ENCODE measurements at places on chromosomes 4 and X. TPM values are rescaled to one million over a fixed set of nuclear protein-coding genes. Genes with fewer than 3 reads are reported as not detected.

ITM2A gene
- total RNA-seq = 37.0 TPM

PFKFB1 gene
- 0.81 TPM for total RNA-seq

DOK7 gene
- total RNA-seq = not detected

BST1 gene
- 1.5 TPM for total RNA-seq

FRMD7 gene
- not detected for total RNA-seq

DACH2 gene
- total RNA-seq = not detected

CDS1 gene
- not detected for total RNA-seq

HEPH gene
- not detected for total RNA-seq

ZFP92 gene
- total RNA-seq = 2.1 TPM

TMPRSS11D gene
- total RNA-seq = not detected

MAGEA1 gene
- total RNA-seq = not detected

SPANXD gene
- total RNA-seq = not detected

NUDT10 gene
- total RNA-seq = 0.38 TPM

PAGE2 gene
- total RNA-seq = not detected

DMRTC1B gene
- total RNA-seq = not detected

ZC4H2 gene
- total RNA-seq = 8.1 TPM

CT45A5 gene
- total RNA-seq = not detected

TLL1 gene
- total RNA-seq = 0.31 TPM

DUSP9 gene
- total RNA-seq = not detected

NEUROG2 gene
- total RNA-seq = not detected

MXRA5 gene
- total RNA-seq = not detected

EGFL6 gene
- 3.2 TPM for total RNA-seq

F8A2 gene
- not detected for total RNA-seq

TLR3 gene
- total RNA-seq = 1.8 TPM

PABPC5 gene
- total RNA-seq = not detected

MGARP gene
- not detected for total RNA-seq

STBD1 gene
- total RNA-seq = 3.6 TPM

BEND2 gene
- total RNA-seq = not detected

F11 gene
- total RNA-seq = not detected

SPIN3 gene
- 6.6 TPM for total RNA-seq

TRAM1L1 gene
- not detected for total RNA-seq

SLITRK4 gene
- not detected for total RNA-seq

CT45A1 gene
- total RNA-seq = not detected

MAGEA2 gene
- not detected for total RNA-seq

NUP62CL gene
- 1.1 TPM for total RNA-seq

WDR17 gene
- not detected for total RNA-seq

TMSB15A gene
- not detected for total RNA-seq

SFRP2 gene
- total RNA-seq = not detected

RASGEF1B gene
- 18.5 TPM for total RNA-seq

MAPK10 gene
- 0.28 TPM for total RNA-seq
